ENCODE measurements at places on chromosomes 3 and 15.

DNA sequence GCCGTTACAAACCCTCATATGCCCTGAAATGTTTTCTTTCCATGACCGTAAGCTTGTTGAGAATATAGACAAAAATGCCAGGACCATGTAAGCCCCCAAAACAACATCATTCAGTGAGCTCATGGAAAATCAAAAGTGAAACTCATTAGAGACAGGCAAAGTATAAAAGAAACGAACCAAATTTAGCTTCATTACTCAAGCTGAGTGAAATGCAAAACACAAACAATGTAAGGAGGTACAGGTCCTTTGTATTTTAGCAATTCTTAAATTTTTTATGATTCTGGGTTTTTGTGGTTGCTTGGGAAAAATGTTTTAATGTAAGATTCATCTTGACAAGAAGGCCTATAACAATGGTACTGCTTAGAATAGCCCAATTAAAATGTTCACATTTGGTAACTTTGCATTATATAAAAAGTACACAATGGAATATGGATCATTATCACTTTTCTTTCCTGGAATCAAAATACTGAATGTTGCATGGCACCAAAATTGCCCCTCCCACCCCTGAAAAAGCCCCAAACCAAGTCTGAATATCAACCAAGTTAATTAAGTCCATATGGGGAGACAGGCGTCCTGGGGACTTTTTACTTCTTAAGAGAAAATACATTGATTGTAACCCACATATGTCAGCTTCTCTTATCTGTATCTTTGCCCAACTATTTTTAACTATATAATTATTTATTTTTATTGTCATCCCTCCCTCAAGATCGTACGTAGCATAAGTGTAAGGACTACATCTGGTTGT lies 247.7 kb upstream of the CDIN1 start:
- no peak for DNase-seq

DNA sequence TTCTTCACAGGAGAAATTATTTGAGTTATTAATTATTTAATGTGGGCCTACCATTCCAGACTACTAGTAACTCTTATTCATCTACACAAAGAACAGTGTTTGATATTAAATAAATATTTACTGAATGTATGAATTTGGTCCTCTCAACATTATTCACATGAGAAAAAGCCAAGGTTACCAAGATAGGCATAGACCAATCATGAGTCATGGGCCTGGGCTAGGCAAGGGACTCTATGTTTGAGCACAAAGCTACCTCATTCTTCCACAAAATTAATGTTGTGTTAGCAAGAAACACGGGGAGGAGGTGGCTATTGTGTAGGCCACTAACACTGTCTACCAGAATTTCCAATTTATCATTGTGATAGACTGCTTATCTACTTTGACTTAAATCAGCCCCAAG lies 115.7 kb downstream of the SERPINI1 start:
- no peak for DNase-seq

DNA sequence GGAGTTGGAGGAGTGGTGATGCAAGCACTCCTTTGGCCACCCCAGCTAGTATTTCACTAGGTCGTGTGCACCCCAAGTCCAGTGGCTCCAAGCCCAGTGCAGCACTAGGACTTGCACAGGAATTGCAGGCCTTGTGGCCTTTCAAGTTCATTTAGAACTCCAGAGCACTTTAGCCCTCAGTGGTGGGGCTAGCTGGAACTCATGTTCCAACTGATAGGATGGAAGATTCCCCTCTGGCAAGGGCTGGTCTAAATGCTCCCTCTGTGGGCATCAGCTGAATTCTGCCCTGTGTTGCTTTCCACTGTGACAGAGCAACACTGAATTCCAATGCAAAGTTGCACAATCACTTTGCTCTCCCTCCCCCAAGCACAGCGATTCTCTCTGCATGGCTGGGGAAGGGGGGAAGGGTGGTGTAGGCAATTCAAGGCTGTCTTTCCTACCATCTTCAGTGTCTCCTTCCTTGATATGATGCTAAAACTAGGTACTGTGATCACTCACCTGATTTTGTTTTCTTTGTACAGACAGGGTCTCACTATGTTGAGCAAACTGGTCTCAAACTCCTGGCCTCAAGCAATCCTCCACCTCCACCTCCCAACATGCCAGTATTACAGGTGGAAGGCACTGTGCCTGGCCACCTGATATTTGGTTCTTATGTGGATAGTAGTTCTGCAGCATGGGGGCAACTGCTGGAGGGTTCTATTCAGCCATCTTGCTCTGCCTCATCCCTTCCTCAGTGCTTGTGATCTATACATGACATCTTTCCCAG lies 10.3 kb downstream of the USF3 start:
- DNase-seq: no peak

- peak; percentile 46 for DNase-seq
Observed at GRCh38 chr15:75578173-75578947, 755 bp downstream of the PTPN9 start.

GRCh38 chr3:120353463-120353862 lies 4.3 kb upstream of the LRRC58 start:
- no peak for DNase-seq

GRCh38 chr3:97957617-97958311 lies 14.5 kb downstream of the RIOX2 start:
- DNase-seq: no peak

DNA sequence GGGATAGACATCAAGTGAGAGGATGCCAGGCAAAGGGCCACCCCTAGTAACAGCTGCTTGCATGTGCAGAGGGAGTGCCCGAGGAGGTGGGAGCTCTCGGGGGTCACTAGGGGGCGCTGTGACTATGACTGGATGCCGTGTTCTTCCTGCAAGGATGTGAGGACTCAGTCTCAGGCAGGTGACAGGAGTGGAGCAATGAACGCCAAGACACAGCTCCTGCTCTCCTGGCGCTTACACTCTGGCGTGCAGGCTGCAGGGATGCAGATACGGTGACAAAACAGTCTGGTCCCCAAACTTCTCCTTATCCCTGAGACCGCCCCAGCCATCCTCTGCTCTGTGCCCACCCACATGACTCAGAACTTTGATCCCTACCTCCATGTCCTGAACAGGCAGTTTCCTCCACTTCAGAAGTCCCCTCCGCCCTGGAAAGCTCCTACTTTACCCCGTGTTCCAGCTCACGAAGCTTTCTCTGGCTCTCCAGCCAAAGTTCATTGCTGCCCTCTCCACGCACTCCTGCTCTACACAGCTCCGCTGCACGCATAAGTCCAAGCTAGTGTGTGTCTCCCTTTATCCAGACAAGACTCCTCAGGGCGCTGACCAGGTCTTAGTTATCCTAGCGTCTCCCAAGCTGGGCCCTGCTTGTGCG lies 14.7 kb downstream of the RHOV start:
- DNase-seq: peak; percentile 91
